Left lobe of liver (tissue), 2 donors: ENCODE measurements at places on chromosomes 1 and 21.

- DNase-seq: no peak
Measured at GRCh38 chr1:165600793-165601192, 30.2 kb upstream of the MGST3 start.

DNA sequence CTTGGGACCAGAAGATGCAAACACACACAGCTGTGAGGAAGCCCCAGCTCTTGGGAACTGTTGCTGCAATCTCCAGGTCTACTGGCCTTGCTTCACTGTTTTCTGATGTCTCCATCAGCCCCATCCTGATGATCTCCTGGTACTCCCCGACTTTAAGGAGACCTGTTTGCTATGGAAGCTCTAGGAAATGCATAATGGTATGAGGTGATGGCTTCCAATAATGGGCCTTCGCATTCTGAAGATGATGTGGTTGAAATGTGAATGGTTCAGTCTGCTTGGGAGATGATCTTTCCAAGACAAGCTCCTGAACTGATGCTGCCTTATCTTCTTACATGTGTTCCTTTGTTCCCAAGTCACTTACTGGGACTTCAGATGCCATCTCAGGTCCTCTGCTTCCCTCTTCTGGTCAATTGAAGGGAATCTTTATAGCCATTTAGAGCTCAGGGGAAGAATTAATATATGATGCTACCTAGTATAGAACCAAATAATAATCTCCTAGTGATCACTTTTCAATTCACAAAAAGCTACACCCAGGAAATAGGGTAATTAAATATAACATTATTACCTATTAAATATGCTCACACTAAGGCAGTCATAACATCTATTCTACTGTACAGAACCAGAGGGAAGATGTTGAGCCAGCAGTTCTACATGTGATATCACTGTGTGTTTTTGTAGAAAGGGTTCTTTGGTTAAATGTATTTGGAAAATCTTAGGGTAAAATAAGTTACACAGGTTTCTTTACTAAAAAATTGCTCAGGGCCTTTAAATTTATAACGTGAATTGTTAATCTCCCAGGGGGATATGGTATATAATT lies 73.9 kb upstream of the VTCN1 start:
- DNase-seq: no peak

DNA sequence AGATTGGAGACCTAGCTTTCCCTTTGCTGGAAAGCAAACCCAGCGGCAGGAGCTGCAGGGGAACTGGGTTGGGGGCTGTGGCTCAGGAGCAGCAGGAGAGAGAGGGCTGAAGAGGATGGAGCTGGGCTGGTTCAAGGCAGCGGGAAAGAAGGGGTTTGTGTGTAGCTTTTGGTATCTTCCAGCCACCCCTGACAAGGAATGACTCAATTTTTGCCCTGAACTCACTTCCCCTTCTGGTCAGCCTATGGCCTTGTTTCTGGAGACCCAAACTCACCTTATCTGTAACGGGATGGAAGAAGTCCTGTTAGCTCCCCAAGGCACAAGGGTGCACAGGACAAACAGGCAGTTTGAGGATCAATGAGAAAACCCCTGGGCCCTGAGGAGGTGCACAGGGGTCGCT lies 13.1 kb downstream of the C1orf115 start:
- DNase-seq: no peak

DNA sequence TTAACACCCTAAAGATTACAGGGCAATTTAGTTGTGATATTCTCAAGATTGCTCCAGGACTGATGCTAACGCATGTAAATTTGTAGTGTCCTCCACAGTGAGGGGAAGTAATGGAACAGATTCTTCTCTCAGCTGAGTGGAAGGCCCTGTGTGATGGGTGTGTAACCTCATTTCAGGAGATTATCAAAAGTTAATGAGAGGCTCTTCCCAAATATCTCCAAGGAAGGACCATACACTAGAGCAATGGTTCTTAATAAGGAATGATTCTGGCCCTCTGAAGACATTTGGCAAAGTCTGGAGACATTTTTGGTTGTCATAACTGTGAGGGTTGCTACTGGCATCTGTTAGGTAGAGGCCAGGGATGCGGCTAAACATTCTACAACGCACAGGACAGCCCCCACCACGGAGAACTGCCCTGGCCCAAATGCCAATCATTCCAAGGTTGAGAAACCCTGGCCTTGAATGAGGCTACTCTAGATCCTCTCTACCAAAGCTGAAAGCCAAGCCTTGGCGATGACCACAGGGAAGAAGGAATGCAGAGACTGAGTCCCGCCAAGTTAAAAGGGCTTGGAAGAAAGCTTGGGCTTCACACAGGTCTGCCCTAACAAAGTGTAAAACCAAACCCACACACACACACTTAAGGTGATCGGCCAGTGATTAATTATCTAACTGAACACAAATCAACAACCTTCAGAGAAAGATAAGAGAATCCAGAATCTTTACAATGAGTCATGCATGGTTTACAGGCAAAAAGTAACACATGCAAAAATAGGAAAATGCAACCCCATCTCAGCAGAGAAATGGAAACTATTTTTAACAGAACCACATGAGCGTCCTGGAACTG lies 135.8 kb downstream of the SYF2 start:
- no peak for DNase-seq

DNA sequence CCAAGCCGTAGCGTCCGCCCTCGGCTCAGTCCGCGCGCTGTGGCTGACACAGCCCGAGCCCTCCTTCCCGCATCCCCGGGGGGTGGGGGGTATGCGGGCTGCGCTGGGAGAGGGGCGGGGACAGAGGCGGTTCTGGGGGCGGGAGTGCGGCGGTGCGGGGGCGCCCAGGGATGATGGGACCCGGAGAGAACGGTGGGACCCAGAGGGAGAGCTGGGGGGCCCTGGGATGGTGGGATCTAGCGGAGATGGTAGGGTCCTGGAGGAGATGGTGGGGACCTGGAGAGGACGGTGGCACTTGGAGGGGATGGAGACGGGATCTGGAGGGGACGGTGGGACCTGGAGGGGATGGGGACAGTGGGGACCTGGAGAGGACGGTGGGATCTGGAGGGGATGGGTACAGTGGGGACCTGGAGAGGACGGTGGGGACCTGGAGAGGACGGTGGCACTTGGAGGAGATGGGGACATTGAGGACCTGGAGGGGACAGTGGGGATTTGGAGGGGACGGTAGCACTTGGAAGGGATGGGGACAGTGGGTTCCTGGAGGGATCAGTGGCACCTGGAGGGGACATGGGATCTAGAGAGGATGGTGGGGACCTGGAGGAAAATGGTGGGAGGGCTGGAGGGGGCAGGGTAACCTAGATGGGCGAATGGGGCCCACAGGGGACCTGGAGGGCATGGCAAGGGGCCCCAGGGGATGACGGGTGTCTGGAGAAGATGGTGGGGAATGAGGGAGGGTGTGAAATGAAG lies 477 bp downstream of the SNAP47 start:
- DNase-seq: no peak
